ENCODE measurements at places on chromosomes 3 and 15.

GRCh38 chr3:170703121-170703588 is 117.3 kb upstream of the SLC7A14 start:
- no peak for DNase-seq

GRCh38 chr3:120726791-120727190 is 15.5 kb downstream of the RABL3 start:
- DNase-seq, result no peak

DNA sequence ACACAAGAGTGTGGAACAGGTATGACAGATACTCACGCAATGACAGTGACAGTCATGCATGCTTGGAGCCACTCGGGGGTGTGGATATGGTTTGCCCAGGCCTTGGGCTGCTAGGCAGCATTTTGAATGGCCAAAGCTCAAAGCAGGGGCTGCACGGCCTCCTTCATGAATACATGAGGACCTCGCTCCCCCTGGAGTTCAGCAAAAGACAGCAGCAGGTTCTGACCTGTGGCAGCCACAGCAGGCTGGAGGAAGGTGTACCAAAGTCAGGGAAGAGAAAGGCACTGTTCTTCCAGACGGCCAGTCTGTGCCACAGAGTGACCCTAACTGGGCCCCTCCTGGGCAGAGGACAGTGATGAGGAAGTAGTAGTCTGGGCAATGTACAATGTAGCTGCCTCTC is 88.2 kb upstream of the C2CD4B start:
- no peak for DNase-seq

DNA sequence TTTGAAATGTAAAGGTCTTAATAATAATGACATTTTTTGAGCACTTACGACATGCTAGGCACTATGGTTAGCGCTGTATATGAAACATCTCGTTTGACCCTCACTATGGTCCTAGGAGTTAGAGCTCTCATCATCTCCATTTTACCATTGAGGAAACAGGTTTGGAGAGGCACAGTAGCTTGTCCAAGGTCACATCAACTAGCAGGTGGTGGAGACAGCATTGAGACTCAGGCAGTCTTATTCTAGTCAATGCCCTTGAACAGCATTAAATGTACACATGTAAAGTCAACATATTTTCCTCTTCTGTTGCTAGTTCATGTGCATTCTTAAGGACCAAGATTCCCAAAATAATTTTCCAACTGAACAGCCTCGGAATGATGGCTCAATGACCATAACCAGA is 4.8 kb downstream of the ARHGEF3 start:
- no peak for DNase-seq

DNA sequence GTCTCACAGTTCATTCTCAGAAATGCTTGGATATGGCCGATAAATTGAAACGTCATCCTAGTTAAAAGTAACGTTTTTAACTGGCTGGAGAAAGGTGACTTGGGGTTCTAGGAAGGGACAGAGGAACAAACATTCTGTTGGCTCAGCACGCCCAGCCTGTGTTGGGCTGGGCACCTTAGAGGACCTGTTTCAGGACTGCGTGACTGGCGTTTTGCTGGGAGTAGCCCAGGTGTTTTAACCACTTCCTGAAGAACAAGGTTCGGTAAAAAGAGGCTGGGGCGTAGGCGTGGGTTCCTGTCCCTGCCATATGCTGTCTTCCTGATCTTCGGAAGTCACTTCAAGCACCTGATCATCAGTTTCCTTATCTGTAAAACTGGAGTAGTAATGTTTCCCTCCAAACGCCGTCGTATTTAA is 1.1 kb upstream of the TLNRD1 start:
- peak; percentile 35 for DNase-seq

GRCh38 chr3:182092662-182093262 is 381.0 kb downstream of the SOX2 start:
- no peak for DNase-seq

- no peak for DNase-seq
These were observed 1212.3 kb upstream of the GBE1 start for GRCh38 chr3:82973791-82974190.

DNA sequence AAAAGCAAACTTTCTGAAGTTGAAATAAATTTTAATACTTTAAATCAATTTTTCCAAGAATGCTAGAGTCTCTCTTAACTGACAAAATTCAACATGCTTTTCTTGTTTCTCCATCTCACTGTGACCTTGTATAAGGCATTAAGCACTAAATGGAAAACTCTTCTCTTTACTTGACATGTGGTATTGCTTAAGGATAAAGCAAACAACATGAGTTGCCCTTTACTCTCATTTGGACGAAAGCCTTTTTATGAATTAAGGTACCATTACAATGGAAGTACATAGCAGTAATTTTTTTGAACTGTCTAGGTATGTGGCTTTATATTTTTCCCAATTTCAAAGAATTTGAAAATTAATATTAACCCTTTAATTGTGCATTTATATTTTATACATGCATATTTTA is 1.4 kb downstream of the STRIT1 start:
- DNase-seq, result no peak

GRCh38 chr3:4853749-4854140 is 125.5 kb upstream of the BHLHE40 start:
- no peak for DNase-seq

- no peak for DNase-seq
These were observed 1029.5 kb upstream of the NR2F2 start for GRCh38 chr15:95300958-95301357.

DNA sequence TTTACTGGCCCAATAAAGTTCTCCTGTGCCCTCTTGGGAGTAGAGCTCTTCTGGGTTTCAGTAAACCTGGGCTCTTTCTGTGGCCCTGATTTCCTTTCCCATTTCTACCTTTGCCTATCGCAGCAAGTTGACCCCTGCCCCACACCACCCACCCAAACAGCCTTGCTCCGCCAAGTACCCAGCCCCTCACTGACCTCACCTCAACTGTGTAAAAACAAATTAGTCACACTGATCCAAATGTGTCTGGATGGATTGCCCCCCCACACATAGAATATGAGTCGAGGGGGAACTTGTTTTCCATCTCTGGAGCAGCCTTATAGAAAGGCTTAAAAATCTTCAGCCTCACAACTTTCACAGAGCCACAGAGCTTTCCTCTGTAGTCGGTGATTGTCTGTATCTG is 28.6 kb upstream of the VEPH1 start:
- DNase-seq, result no peak

GRCh38 chr3:61574854-61575253 is 13.5 kb downstream of the PTPRG start:
- DNase-seq, result no peak

- no peak for DNase-seq
These were observed 220.7 kb upstream of the SEMA6D start for GRCh38 chr15:47496343-47497185.

DNA sequence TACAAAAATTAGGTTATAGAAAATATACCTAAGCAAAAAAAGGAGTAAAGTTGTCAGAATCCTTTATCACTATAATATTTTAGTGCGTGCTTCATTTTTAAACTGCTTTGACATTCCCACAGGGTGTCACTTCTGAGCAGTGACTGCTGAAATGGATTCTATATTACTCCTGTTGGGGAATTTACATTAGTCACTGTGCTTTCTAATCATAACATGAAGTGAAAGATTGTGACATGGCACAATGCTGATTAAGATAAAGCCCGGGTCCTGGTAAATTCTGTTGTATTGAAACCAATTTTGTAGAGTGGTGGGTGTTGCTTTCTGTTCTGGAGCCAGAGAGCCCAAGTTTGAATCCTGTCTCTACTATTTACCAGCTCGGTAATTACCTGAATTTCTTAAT is 36.4 kb upstream of the EHHADH start:
- DNase-seq, result no peak

DNA sequence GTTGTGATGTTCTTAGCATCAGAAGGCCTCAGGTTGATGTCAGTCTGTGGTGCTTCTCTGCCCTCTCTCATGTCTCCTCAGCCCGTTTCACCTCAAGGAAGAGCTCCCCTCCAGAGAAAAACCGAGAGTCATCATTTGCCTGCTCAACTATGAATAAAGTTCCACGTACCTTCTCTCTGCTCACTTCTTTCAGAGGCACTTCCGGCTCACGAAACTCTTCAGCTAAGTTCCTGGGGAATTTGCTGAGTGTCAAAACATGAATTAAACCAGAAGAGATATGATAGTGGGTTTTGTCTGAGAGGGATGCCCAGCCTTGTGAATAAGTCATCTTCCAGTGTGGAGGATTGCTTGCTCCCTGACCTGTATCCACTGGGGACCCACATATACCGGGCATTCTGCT is 37.7 kb downstream of the CCR4 start:
- no peak for DNase-seq

GRCh38 chr3:115357456-115357855 is 210.4 kb upstream of the ZBTB20 start:
- DNase-seq, result no peak

GRCh38 chr3:86942206-86942605 is 48.7 kb downstream of the VGLL3 start:
- DNase-seq, result no peak

GRCh38 chr3:140724856-140725812 is 47.3 kb downstream of the TRIM42 start:
- DNase-seq, result no peak

DNA sequence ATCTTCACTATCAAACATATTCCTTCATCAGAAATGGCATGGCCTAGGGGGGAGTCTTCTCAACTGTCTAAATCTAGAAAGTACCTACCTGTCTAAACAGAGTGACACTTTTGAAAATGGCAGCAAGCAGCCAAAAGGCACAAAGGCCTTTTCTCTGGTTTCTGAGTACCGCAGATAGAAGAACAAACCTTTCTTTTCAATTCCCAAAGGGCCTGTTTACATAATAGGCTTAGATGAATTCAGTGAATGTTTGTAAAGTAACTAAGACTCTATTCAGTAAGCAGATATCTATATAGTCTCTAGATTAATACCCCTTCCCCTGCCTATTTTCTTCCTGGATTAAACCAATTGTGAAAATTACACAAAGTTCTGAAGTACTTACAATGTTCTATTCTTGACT is 7.1 kb downstream of the MYEF2 start:
- no peak for DNase-seq

- DNase-seq, result no peak
These were observed 536 bp downstream of the SNAPC5 start for GRCh38 chr15:66496951-66497501.

- DNase-seq, result no peak
These were observed 35.5 kb downstream of the NECTIN3 start for GRCh38 chr3:111106993-111107661.

DNA sequence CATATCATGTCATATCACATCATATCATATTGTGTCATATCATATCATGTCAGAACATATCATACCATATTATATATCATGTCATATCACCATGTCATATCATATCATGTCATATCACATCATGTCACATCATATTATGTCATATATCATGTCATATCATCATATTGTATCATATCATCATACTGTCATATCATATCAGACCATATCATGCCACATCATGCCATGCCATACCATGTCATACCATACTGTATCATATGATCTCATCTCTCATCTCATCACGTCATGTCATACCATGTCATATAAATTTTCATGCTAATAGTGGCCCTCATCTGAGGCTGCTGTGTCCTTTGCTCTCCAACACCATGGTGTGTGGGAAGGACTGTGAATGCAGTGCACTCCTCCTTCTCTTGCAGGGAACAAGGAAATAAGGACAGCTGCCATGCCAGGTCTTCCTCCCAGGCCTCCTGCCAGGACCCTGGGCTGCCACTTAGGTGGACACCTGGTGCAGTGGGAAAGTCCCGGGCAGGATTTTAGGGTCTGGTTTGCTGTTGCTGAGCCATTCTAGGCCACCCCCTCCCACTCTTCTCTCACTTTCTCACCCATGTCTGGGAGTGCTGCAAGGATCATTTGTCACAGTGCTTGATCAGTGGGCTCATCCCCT is 72.4 kb upstream of the TRPM1 start:
- DNase-seq, result no peak

GRCh38 chr15:88127432-88127790 is 129.1 kb downstream of the NTRK3 start:
- DNase-seq, result no peak

GRCh38 chr15:70902107-70902506 is 9.5 kb downstream of the LRRC49 start:
- no peak for DNase-seq

GRCh38 chr3:84108442-84108971 is 850.3 kb upstream of the CADM2 start:
- no peak for DNase-seq

DNA sequence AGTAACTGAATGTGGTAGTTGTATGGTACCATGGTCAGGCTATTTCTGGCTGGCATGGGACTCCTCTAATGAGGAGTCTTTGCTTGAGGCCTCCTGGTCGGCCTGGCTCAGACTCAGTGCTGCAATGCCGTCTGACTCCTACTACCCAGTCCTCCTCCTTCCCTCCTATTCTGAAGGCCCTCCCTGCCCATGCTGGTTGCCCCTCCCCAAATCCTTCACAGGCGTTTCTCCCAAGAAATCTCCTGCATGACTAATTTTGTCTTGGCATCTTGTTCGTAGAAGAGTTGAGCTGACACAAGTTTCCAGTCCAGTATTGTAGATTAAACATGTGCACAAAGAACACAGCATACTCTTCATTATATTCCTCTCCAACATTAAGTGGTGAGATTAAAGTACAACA is 115.5 kb downstream of the NFKBIZ start:
- no peak for DNase-seq

- peak; percentile 14 for DNase-seq
These were observed 65.7 kb downstream of the TMCC1 start for GRCh38 chr3:129827765-129828164.

GRCh38 chr3:55620351-55621025 is 133.4 kb upstream of the WNT5A start:
- no peak for DNase-seq

GRCh38 chr3:41711651-41712050 is 250.3 kb downstream of the ULK4 start:
- no peak for DNase-seq

GRCh38 chr15:27936164-27936563 is 163.0 kb downstream of the OCA2 start:
- no peak for DNase-seq

GRCh38 chr15:77037388-77038209 is 33.3 kb downstream of the TSPAN3 start:
- DNase-seq, result no peak

DNA sequence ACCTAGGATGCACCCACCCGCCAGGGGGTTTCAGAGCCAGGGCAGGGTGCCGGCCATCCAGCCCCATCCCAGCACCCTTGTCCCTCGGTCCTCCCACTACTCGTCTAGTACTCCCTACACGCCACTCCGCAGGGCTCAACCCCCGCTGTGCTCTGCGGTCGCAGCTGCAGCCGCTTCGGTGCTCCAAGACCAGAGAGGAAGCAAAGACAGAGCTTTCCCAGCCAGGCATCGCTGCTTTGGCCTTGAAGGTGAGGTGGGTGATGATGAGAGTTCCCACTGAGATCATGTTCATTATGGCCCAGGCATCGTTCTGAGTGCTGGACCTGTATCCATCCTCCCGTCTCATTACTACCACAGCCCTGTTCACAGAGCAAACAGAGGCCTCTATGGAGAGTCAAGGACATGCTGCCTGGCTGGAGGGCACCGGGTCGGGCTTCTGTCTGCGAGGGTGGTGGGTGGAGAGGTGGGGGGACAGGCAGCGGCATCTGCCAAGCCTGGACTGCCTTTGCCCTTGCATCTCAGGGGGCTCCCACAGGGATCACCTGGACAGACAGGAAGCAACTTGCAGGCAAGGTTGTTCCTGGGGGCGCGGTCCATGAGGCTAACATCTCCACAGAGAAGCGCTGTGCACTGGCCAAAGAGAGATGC is 66.9 kb downstream of the KLF13 start:
- DNase-seq, result no peak

- no peak for DNase-seq
These were observed 15.2 kb upstream of the ICE2 start for GRCh38 chr15:60494108-60494507.

GRCh38 chr15:40844696-40845030 is 815 bp downstream of the SPINT1 start:
- peak; percentile 10 for DNase-seq

All from effector CD4-positive, alpha-beta T cell (primary cell).